Chondrocyte (in vitro differentiated cells): ENCODE measurements at places on chromosomes 12 and 14. TPM values are rescaled to one million over a fixed set of nuclear protein-coding genes. Genes with fewer than 3 reads are reported as not detected.
A peak's percentile ranks its signal among the peaks of the same experiment; 100 is the strongest.

DNA sequence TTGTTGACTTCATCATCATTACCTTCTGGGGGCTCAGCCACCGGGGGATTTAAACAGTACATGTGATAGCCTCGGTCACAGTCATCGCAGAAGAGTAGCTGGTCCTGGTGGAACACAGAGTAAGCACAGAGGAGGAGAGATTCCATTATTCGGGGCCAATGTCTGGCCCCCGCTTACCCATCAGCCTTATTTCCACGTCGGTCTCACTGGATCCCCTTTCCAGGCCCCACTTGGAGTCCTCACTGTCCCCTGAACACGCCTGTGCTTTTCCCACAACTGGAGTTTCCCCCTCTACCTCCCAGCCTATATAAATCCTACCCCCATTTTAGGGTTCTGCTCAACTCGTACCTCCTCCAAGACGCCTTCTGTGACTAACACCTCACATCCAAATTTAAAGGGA, 274.0 kb downstream of the DPF3 start:
- no peak overlapping the region for H3K4me3 ChIP-seq
- DNase-seq: no peak
- peaks cover 42% of the 10 kb centered on the region for H3K4me1 ChIP-seq
- no peaks in the 10 kb centered on the region for H3K27me3 ChIP-seq

GRCh38 chr12:26122061-26122680, 2.7 kb downstream of the BHLHE41 start:
- DNase-seq: no peak
- no peak overlapping the region for H3K27ac ChIP-seq
- H3K27me3 ChIP-seq: no peaks in the 10 kb centered on the region
- peaks cover 41% of the 10 kb centered on the region for H3K4me1 ChIP-seq
- no peaks in the 10 kb centered on the region for H3K36me3 ChIP-seq
- peak overlapping the region; percentile 66 for H3K4me3 ChIP-seq

DNA sequence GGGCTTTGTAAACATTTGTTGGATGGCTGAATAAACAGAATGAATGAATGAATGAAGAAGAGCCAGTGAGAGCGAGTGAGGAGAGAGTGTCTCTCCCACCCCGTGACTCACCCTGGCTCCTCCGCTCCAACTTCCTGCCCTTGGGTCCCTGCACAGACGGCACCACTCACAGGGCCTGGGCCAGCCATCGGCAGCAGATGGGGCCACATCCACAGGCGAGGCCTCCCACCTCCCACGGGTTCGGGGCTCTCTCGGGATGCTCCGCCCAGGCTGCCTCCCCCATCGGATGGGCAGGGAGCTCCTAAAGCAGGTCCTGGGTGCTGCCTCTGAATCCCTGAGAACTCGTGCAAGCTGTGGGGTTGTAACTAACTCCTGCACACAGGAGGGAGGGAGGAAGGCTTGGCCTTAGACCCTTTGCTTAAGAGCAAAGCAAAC, 41.3 kb downstream of the CCNK start:
- H3K36me3 ChIP-seq: no peaks in the 10 kb centered on the region
- H3K27me3 ChIP-seq: no peaks in the 10 kb centered on the region

SLCO1C1 gene
- total RNA-seq: 0.34 to 0.99 TPM (median 0.95 TPM) in 3 replicates

GYS2 gene
- total RNA-seq: not detected in 3 replicates

DNA sequence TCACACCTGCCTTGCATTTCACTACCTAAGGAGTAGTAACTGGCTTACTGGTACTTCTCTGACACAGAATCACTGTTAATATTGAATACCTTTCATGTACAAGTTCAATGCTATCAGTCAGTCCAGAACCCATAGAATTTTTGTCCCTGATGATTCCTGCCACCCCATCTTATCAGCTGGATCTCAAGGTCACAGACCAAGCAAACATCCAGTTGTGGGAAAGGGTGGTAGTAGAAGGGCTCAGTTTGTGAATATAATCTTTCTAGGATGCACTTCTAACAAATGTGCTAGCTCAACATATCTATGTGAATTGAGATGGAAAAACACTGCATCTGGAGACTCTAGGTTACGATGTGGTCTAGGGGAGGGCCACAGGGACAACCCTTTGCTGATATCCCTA, 14.1 kb downstream of the PPP1CC start:
- peaks cover 30% of the 10 kb centered on the region for H3K36me3 ChIP-seq
- DNase-seq: no peak
- no peak overlapping the region for H3K4me3 ChIP-seq
- H3K27ac ChIP-seq: no peak overlapping the region

IKBIP gene
- total RNA-seq: 65.0 to 69.5 TPM (median 66.8 TPM) in 3 replicates
